ENCODE measurements at places on chromosomes 12 and 14.
A peak's percentile ranks its signal among the peaks of the same experiment; 100 is the strongest.

GRCh38 chr12:690466-690865, 27.2 kb upstream of the NINJ2 start:
- DNase-seq: no peak

DNA sequence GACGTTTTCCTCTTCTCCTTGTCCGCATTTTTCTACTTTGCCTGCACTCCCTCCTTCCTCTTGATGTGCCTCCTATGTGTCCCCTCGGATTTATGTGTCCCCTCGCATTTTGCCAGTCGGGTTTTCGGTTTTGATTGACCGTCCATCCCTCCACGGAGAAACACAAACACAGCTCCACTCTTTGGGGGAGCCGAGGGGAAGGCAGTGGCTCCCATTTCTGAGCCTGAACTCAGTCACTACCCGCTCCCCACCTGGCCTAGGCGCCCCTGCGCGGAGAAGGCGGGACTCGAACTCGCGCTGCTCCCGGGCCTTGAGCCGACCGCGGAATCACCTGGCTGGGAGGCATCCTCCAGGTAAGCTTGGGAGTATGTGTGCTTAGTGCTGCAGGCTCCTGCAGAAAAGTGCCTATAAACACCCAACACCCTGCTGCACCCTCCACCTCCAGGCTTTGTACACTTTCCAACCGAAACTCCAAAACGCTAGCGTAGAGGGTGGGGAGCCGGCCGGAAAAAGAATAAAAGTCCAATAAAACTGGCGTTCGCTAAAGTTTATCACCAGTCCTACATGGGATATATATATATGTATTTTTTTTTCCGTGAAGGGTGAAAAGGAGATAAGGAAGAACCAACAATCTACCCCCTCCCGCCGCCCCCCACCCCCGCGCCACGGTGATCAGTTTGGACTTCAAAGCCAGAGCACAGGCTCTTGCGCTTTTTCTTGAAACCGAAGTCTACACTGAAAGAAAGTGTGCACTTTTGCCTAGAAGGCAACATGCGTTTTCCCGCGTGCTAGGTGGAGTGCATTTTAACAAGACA, 3.3 kb upstream of the CCND2 start:
- peak; percentile 46 for DNase-seq

GRCh38 chr12:125053821-125054220, 11.4 kb upstream of the AACS start:
- no peak for DNase-seq

- no peak for DNase-seq
Measured at GRCh38 chr12:31002999-31003398, 70.7 kb upstream of the DDX11 start.

DNA sequence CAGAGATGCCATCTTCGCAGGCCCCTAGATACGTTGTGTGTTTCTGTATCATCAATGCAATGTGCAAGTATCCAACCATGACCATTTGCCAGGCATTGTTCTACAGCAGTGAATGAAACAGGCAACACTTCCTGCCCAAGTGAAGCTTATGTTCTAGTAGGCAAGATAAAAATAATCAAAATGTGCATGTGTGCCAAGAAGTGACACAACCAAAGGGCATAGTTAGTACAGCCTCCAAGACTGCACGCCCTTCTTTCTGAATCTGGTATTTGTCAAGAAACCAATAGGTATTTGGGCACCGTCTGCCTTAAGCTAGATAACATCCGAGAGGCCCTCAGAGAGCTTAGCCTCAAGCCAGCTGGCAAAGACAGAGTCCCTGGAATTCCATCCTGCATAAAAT, 152.0 kb downstream of the TMEM132C start:
- DNase-seq: no peak

- DNase-seq: no peak
Measured at GRCh38 chr14:60707858-60708257, 16.3 kb downstream of the SIX4 start.

GRCh38 chr12:72388322-72388721, 116.2 kb downstream of the TRHDE start:
- no peak for DNase-seq

- DNase-seq: no peak
Measured at GRCh38 chr12:120825337-120825736, 78.8 kb downstream of the SPPL3 start.

- DNase-seq: no peak
Measured at GRCh38 chr14:59753512-59753911, 117.1 kb downstream of the RTN1 start.

Data from naive thymus-derived CD8-positive, alpha-beta T cell (primary cell).